ENCODE measurements at places on chromosomes 7 and 10.
A peak's percentile ranks its signal among the peaks of the same experiment; 100 is the strongest.

- DNase-seq: no peak
Observed at GRCh38 chr10:123855008-123855684, 36.5 kb downstream of the CPXM2 start.

DNA sequence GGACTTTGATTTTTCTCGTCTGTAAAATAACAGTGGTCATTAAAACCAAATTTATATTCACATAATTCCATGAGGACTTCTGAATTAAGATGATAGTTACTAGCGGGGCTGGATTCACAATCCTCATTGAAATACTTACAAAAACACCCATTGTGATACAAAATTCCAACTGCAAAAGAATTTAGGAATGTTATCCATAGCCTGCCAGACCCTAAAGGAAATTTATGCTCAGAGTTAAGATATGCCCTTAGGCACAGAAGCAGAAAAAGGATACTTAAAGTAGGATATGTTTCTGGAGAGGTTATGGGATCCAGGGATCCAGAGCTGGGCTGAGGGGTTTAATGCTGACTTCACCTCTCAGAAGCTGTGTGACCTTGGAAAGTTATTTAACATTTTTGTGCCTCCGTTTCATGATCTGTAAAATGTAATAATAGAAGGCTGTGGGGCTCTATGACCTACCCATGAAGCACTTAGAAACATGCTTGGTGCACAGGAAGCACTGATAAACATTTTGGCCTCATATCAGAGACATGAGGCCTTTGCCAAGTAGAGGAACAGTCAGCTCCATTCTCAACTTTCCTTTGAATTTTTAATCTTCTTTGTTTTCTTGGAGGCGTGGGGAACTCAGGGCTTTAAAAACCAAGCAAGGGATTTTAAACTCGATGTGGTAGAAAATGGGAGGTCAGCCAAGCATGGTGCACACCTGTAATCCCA, 744.7 kb downstream of the KCNMA1 start:
- no peak for DNase-seq

DNA sequence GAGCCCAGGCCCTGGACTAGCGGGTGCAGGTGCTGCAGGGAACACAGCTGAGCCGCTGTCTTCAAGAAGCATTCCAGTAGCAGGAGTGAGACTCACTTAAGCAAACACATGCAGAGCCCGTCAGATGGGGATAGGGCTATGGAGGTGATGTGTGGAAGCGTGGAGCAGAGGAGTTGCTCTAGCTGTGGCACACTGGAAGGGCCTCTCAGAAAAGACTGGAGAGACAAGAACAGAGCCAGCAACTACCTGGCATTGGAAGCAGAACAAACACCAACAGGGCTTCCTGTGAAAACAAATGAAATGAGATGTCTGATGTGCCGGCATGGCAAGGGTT, 37.8 kb upstream of the GALNTL5 start:
- no peak for DNase-seq

GRCh38 chr10:541750-542371, 147.6 kb downstream of the DIP2C start:
- DNase-seq: no peak

GRCh38 chr7:139728203-139728602, 49.6 kb downstream of the HIPK2 start:
- DNase-seq: no peak

DNA sequence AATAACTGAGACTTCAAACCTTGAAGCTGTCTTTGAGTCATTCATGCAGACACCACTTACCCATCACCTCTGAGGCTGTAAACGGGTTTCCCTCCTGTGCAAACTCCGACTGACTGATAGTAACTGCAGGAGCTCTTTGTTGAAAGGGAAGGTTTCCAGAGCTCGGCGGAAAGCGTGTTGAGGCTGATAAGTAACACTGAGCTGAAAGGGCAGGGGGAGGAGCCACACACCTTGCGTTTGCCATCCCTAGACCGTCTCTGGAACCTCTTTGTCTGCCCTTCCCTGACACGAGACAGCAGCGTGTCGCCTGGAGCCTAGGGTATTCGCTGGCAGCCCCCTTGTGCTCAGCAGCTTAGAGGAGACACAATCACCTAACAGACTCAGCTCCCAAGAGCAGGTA, 134.0 kb downstream of the PAXIP1 start:
- DNase-seq: no peak

DNA sequence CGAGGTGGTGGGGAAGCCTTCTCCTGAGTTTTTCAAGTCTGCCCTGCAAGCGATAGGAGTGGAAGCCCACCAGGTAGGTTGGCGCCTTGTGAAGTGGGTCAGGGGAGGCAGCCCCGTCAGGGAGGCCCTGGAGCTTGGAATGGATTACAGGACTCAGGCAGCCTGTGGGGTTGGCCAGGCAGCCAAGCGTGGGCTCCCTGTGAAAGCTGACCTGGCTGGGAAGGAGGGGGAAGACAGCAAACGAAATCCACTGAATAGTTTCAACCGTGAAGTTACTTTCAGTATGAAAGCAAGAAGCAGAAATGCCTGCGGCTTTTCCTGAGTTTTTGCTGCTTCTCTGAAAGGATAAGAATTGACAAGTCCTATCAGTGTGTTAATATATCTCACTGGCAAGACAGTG, 36.4 kb downstream of the LHPP start:
- no peak for DNase-seq

GRCh38 chr10:62671104-62671503, 133.4 kb upstream of the ADO start:
- DNase-seq: no peak

DNA sequence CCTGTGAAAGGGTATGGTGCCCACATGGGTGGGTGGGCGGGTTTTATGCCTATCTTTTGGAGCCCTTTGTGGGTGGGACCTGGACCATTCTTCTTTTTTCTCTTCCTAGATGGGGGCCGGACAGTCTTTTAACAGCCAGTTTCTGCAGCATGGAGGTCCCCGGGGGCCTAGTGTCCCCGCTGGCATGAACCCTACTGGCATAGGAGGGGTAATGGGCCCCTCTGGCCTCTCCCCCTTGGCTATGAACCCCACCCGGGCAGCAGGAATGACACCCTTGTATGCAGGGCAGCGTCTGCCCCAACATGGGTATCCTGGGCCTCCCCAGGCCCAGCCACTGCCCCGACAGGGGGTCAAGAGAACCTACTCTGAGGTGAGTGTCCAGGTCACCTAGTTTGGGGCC, 9.1 kb downstream of the ZMIZ2 start:
- no peak for DNase-seq

DNA sequence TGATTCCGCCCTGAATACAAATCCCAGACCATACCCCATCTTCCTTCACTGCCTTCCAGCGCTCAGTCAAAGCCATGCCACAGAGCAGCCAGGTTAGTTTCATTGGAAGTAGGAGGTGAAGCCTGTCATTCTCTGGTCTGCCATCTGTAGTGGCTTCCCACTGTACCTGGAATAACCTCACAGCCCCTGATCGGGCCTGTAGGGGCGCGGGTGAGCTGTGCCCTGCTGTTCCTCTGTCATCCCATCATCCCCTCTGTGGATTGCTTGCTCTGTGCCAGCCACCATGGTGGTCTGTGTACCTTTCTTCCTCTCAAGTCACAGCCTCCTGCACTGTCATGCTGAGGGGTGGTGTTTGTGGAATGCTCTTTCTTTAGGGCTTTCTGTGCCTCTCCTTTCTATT, 155.1 kb downstream of the ZNF22 start:
- DNase-seq: no peak

GRCh38 chr7:13988731-13989125, 738 bp downstream of the ETV1 start:
- DNase-seq: peak; percentile 78

GRCh38 chr7:129169686-129170440, 18.6 kb upstream of the SMO start:
- no peak for DNase-seq

GRCh38 chr7:116782177-116782711, 80.1 kb upstream of the CAPZA2 start:
- DNase-seq: peak; percentile 92

GRCh38 chr10:86752311-86752710, 4.1 kb upstream of the BMPR1A start:
- no peak for DNase-seq

GRCh38 chr7:89336121-89336520, 540.6 kb upstream of the TEX47 start:
- DNase-seq: no peak

- peak; percentile 57 for DNase-seq
Observed at GRCh38 chr7:28096713-28097112, 83.9 kb downstream of the JAZF1 start.

DNA sequence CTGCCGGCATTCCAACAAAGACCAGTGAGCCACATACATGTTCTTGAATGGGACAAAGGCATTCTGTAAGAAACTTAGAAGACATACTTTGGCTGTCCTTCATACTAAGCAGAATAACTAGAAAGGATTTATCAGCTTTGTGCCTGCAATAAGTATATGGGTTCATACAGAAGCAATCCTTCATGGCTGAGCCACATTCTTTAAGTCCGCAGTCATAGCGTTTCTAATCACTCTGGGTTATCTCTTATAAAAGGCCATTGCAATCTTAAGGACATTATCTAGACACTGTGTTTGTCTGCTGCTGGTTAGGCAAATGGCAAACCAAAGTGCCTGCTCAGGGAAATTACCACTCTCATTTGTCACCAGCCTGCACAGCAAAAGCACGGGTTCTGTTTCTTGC, 488.4 kb downstream of the ACTR3B start:
- DNase-seq: no peak

DNA sequence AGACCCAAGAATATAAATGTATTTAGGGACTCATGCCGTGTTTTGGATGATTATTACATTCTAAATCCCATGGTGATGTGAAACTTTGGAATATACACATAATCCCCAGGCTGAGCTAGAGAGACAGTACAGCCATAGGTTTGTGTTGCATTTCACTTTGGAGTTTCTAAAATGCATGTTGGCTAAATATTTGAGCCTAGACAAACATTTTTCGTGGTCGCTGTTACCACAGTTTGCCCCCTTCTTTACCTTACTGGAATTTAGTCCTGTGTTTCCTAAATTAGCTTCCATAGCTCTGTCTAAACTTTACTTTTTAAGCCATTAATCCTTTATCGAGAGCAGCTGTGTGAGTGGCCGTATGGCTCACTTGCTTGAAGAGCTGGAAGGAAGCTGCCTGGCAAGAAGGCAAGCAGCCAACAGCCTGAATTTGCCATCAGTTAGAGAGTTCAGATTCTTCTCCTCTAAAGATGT, 192.0 kb downstream of the BICC1 start:
- peak; percentile 38 for DNase-seq

GRCh38 chr7:120989257-120990220, 1.0 kb downstream of the CPED1 start:
- peak; percentile 71 for DNase-seq

DNA sequence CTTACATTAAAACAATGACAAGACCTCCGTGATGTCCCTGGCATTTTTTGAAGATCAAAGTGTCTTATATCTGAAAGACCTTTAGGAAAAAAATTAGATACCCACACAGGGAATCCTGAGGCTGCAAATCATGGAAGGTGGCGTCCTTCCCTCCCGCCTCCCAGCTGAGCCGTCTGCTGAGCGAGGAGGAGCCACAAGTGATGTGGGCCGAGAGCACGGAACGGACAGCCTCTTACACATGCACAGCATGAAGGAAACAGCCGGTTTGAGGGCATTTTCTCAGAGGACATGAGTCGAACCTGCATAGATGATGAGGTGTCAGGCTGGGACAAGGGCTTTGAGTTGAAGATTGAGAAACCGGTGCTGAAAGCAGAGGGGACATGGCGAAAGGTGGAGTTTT, 163.3 kb downstream of the ADARB2 start:
- no peak for DNase-seq

DNA sequence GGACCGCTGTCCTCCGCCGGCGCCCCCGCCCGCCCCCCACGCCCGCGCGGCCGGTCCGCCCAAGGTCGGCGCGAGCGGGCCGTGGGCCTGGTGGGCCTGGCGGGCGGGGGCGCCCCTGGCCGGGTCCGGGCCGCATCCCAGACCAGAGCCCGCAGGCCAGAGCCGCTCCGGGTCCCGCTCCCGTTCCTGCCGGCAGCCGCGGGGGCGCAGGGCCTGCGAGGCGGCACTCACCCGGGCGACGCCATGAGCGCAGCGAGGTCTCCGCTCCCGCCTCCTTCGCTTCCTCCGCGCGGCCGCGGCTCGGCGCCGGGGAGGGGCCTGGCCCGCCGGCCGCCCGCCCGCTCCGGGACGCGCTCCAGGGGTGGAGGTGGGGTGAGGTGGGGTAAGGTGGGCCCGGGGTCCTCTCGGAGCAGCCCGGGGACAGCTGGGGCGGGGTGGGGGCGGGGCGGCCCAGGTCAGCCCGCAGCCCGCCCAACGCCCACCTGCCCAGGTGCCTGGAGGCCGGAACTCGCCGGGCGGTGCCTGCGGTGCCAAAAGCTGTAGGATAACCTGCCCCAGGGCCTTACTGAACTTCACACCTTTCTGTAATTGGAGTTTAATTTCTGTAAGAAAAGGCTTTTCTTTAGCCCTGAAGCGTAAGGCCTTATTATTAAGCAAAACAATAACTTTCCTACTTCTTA, at the start of gene URGCP:
URGCP (minus strand) TSS at position 266 of the 680 bp plus-strand sequence; CDS start at position 245, 21 bp downstream.
- DNase-seq: peak; percentile 41

GRCh38 chr7:28873365-28873764, 84.8 kb downstream of the TRIL start:
- DNase-seq: peak; percentile 72

GRCh38 chr10:42836771-42837468, 54.3 kb downstream of the BMS1 start:
- DNase-seq: peak; percentile 17

DNA sequence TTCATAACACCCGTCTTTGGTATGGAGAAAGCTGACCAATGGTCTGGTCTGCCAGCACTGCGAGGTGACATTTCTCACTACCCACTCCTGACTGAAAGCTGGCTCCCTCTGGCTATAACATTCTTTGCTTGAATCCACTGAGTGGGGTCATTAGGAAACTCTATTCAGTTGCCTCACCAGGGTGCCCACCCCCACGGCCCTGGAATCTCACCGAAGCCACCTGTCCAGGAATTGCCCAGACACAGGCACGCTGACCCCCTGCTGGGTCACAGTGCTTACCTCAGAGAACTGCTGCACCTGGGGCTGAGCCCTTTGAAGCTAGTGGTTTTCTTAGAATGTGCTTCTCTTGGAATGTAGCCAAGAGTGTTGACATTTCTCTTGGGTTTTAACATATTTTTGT, 28.6 kb downstream of the HECW1 start:
- no peak for DNase-seq

- DNase-seq: no peak
Observed at GRCh38 chr10:12869427-12869826, 132.1 kb downstream of the CCDC3 start.

DNA sequence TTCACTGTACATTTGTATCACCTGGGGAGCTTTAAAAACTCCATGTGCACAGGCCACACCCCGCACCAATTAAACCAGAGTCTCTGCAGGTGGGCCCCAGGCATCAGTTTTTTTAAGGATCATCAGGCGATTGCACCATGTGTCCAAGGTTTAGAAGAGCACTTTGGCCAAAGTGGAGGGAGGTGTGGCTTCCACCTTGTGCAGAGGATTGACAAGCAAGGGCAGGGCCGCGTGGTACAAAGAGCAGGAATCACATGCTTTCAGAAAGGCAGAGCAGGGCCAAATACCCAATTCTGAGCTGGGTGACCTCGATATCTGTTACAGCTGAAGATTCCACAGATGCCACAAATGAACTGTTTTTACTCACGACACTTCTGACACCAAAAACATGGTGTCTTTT, 52.4 kb downstream of the NOC3L start:
- DNase-seq: no peak

- peak; percentile 86 for DNase-seq
Observed at GRCh38 chr7:74272305-74273038, 16.7 kb upstream of the CLIP2 start.

- no peak for DNase-seq
Observed at GRCh38 chr10:132878730-132879407, 63.5 kb downstream of the CFAP46 start.

- DNase-seq: no peak
Observed at GRCh38 chr10:17663450-17663849, 19.5 kb downstream of the STAM start.
